CD8-positive, alpha-beta memory T cell (primary cell): ENCODE measurements at places on chromosomes 12 and 14. TPM values are rescaled to one million over a fixed set of nuclear protein-coding genes. Genes with fewer than 3 reads are reported as not detected.

GZMB gene
- 78.6 TPM for polyA plus RNA-seq

DNA sequence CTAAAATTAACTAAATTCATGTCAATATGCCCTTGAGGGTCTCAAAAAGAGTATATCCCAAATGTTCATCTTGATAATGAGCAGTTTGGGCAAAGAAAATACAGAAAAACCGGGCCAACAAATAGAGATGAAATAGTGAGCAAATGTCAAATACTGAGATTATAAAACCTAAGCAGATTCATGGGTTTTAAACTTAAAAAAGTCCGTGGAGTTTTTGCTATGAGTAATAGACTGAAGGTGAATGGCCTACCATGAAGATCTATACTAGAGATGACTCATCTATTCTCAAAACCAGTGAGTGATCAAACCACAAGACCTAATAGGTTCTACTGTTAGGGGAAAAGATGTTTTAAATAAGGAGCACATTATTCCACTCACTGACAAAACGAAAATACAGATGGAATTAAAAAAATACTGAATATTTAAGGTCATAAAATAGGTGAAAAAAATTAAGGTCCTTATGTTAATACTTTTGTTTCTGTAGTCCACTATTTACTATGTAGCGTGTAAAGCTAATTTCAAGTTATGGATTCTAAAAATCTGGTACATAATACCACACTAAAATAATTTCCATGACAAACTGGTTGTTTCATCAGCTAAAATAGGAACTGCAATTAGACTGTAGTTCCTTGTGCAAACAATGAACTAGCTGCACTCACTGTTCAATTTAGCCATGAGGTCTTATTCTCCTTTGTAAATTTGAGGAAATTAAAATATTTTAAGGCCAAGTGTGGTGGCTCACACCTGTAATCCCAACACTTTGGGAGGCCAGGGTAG lies 5.0 kb downstream of the HNRNPC start:
- no peak for DNase-seq

GRCh38 chr12:72338437-72338836 lies 66.3 kb downstream of the TRHDE start:
- DNase-seq = no peak

DNA sequence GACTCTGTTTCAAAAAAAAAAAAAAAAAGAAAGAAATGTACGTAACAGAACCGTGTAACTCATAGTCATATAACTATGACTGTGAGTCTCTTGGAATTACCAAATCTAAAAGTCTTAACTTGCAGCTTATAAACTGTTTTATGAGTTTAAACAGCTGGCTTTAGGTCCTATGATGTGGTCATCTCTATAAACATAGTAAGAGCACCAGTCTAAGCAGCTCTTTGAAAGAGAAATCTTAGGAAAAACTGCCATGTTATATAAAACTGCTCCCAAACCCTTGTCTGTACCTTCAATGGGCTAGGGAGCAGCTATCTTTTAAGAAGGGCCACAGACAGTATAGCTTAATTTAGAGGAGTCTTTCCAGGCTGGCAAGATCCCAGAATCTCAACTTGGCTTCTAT lies 115.5 kb upstream of the AEBP2 start:
- DNase-seq = no peak

SLCO1A2 gene
- not detected for polyA plus RNA-seq

DNA sequence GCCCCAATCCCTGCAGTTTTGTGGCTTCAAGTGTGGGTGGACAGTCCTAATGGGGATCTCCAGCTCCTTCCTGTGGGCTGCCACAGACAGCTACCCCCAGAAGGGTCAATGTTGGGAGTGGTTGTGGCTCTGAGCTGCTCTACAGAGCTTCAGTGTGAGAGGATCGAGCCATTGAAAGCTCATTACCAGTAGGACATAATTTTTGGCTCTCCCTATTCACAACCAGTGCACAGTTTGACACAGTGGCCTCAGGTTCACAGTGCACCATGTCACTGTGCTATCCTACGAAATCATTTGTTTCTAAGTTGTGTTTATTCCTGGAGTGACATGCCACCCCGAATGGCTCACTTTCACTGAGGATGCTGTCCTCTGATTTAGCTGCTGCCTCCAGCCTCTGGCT lies 22.8 kb downstream of the TMBIM6 start:
- no peak for DNase-seq

DNA sequence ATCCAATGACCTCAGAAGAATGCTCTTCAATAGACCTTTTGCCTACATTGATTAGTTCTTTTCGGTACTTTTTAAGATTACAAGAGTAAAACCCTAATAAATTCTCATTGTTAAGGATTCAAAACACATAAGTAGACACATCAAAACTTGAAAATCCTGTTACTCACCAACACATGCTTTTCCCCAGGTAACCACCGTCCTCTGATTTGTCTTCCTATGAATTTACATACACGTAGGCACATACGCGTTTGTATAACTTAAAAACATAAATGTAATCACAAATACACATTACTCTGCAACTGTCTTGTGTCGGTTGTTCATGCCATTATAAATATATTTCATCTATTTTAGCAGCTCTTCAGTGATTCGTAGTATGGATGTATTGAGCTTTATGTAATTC lies 910 bp upstream of the WASHC4 start:
- no peak for DNase-seq

SLC10A1 gene
- polyA plus RNA-seq = not detected

B3GNT4 gene
- polyA plus RNA-seq = 0.22 TPM

P2RX2 gene
- polyA plus RNA-seq = not detected

TAC3 gene
- not detected for polyA plus RNA-seq

DNA sequence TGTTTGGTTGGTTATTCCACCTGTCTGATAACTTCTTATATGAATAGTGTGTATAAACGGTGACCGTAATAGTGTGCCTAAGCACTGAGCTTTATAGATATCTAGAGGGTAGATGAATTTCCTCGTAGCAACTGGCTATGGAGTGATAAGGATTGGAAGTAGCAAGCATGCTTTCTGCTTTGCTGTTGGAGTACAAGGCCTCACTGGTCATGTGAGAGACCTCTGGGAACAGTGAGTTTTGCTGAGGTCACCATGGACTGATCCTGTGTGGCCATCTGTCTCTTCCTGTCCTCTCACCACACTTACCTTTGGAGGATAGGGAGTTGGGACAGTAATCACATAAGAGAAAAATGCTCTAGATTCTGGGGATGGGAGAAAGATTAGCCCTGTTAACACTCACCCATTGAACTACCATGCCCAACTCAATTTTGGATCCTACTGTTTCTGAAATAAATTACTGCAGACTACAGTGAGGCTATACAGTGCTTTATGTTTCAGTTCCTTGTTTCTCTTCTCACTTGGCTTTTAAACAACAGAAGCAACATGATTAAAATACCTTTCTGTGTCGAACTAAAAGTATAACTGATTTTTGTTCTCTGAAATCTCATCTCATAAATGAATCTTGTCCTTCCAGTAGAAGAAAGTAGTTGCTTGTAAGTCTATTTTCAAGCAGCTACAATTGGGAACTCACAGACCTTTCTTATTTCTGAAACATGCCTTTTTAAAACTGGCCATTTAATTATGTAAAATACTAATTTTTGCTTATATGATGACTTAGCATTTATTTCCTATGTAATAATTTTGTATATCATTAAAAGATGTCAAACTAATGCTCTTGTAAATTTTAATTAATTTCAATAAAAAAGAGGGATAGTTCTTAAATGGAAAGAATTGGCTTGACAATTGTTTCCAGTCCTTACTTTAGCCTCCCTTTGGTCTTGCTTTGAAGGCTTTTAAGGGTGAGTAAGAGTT lies 8.3 kb downstream of the TMX1 start:
- no peak for DNase-seq

DNA sequence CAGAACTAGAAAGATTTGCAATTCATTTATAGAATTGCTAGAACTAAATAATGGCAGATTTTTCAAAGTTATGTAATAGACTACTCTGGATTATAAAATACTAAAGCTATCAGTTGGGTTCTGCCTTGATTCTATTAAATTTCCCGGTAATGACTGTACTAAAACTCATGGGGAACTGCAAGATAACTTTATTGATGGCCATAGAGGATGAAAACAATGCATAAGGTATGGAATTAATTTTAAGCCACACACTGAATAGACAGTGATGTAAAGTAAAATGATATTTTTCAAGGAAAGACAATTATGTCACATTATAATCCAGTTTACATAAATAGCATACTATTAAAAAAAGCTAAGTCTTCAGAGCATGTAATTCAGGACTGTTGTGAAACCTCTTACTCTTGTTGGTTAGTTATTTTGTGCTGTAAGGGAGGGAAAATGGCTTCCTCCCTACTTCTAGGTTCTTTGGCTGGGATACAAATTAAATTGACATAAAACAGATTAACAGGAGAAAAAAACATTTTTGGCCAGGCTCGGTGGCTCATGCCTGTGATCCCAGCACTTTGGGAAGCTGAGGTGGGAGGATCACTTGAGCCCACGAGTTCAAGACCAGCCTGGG lies 134.4 kb upstream of the AMIGO2 start:
- no peak for DNase-seq

ACRBP gene
- polyA plus RNA-seq = not detected

APAF1 gene
- polyA plus RNA-seq = 11.1 TPM

DNA sequence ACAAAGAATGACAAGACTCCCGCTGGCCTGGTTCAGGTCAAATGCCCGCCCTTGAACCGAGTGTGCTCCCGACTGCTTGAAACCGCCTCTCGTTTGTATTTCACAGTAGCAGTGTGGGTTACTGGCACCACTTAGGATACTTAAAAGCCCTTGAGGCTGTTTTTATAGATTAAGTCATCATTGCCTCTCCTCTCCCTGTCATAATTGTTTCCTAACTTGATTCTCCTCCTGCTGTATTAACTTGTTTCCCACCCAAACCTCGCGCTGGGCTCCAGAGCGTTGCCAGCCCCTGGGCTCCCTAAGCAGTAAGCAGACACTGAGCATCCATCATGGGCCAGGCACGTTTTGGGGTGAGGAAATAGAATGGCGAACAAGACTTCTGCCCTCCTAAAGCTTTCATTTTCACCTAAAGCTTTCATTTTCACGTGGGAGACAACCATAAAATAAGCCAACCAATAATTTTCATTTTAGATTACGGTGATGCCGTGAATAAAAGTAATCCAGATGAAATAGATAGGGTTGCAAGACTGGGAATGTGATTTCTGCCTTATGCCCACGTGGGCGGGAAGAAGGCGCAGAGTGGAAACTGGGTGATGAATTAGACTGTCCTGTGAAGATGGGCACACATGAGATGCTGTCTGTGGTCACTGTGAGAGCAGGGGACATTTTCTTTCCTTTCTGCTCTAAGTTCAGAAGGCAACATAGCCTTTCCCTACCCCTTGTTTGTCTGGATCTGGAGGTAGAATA lies 97.5 kb downstream of the PPP2R5C start:
- no peak for DNase-seq

DNA sequence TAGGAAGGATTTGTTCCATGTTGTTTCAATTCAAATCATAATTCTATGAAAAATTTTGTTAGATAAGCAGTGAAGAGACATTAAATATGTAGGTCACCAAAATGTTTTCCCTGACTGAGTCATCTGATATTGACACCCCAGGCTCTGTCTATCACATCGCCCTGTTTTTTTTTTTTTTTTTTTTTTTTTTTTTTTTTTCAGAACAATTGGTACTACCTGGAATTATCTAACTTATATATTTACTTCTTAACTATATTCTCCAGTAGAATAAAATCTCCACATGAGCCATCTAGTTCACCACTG lies 97.8 kb upstream of the KRAS start:
- no peak for DNase-seq

IFNG-AS1 gene
- polyA plus RNA-seq = 35.4 TPM

DNA sequence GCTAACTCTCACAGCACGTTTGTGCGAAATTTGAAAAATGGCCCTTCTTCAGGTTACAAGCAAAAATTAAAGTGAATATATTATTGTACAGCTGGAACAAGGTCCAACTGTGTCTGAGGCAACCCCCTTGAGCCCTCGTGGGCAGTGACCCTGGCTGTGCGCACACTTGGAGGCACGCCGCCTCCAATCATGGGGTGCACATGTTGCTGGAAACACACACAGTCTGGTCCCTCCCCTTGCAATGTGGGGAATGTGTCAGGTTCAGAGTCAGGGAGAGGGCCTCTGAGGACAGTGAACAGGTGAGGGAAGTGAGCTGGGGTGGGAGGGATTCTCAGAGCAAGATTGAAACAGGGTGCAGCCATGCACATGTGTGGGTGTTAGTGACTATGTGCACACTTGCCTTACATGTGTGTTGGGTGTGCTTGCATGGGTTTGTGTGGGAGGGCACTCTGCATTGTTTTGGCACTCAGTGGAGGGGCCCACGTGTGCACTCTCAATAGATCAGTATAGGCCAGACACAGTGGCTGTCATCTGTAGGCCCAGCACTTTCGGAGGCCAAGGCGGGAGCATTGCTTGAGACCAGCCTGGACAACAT lies 9.6 kb downstream of the TSPAN9 start:
- DNase-seq = no peak

- DNase-seq = no peak
These were observed 52.5 kb downstream of the C12orf75 start for GRCh38 chr12:105382771-105383622.

DNA sequence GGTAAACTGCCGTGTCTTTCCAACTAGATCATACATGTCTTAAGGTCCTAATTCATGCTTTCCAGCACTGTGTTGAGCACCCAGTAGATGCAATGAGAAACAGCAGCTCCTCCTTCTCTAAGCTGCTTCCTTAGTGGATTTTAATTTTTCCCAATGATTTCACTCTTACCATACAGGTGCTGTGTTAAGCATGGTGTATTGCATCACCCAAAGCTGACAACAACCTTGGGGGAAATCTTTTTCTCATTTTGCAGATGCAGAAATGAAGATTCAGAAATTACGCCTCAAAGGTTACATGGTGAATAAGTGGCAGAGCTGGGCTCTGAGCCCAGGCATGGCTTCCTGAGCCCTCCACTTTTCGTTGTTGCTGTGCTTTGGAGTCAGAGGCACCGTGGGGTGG lies 75.6 kb downstream of the NEDD1 start:
- no peak for DNase-seq

TSPAN8 gene
- not detected for polyA plus RNA-seq

GRCh38 chr12:108616941-108617858 lies 16.5 kb downstream of the SELPLG start:
- DNase-seq = peak; percentile 76

DNA sequence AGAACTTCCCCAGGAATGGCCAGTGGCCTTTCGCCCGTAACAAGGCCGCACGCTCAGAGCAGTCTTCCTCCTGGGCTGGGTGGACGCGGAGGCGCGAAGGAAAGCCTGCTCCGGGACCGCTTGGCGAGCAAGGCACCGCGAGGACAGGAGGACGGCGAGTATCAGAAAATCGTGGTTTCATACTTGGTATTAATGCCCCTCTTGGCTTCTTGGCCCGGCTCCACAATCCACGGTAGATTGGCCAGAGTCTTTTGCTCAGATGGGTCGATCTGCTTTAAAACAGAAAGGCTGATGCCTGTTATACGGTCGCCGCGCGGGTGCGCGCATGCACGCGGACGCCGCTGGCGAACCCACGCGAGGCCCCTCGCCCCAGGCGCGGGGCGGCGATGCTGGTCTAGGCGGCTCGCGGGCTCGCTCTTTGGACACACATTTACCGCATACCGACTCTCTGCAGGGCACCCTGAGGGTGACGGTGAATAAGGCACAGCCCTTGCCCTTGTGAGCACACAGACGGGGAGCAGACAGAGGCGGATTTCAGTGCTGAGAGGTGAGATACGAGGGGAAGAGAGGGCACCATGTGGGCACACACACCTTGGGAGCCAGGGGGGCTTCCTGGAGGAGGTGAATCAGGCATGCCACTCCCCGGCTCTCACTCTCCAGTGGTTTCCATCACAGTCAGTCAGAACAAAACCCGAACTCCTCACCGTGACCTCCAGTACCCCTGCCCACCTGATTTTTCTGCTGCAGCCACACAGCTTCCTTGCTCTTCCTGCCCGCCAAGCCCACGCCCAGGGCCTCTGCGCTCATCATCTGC lies 100.7 kb downstream of the APAF1 start:
- peak; percentile 6 for DNase-seq

ARHGAP9 gene
- 181 TPM for polyA plus RNA-seq
